ENCODE measurements at places on chromosomes 11 and 22.

DNA sequence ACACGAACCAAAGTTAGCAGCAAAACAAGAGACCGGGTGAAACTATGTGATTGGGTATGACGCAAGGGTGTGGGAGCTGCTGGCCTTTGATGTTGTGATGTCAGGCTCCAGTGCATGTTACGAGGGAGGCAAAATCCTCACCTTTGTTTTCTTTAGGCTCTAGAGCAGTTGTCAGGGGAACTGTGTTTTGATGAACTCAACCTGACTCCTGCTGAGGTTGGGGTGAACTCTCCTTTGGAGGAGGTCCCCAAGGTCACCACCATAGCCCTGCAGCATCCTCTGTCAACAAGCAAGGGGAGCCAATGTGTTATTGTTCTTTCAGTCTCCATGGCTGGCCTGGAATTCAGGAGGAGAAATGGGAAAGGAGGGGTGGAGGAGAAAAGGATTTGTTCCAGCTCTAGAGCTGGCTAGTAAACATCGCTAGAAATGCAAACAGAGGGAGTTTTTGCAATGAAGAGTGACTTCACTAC, 33.8 kb downstream of the RASSF10 start:
- no peak for DNase-seq

- peak; percentile 39 for DNase-seq
Observed at GRCh38 chr22:46638601-46639431, 18.6 kb downstream of the GRAMD4 start.

DNA sequence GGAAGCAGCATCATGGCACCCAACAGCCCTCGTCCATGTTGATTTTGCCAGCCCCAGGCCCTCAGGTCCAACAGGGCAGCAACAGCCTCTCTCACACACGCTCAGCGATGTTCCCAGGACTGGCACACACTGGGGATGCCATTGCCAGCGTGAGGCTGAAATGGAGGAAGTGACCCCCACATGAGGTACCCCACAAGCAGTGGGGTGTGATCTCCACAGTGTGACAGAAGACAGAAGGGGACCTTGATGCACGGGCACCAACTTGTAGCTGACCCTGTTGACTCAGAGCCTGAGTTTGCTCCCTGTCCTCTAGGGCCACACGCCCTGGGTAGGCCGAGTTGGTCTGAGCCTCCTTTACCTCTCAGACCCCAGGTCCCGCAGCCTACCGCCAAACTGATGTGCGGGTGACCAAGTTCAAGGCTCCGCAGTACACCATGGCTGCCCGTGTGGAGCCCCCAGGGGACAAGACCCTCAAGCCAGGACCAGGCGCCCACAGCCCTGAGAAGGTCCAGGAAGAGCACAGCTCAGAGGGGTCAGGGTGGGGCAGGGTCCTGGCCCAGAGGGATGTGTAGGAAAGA, 6.2 kb downstream of the SCGB1C1 start:
- DNase-seq, result no peak

GRCh38 chr11:125429174-125429707, 66.8 kb downstream of the FEZ1 start:
- DNase-seq, result peak; percentile 54

DNA sequence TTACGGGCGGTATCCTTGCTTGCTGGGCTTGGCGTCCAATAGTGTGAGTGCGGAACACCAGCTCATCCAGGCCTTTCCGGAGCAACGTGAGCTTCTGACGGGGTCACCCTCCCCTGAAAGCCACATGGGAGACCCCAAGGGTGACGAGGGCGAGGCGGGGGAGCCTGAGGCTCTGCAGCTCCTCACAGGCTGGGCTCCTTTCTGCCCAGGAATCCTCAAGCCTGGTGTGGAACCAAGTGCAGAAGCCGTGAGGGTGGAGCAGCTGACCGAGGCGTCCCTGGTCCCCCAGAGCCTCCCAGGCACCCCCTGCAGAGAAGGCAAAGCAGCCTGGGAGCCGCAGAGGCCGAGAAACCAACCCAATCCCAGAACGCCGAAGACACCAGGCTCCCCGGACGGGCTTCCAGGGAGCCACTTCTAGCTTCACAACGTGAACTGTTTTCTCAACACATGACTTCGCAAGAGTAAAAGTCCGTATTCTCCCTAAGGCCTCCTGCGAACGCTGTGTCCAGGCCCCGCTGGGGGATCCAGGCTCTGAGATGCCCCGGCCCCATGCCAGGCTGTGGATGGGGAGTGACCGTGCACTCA, 530.3 kb downstream of the BRD1 start:
- DNase-seq, result no peak

DNA sequence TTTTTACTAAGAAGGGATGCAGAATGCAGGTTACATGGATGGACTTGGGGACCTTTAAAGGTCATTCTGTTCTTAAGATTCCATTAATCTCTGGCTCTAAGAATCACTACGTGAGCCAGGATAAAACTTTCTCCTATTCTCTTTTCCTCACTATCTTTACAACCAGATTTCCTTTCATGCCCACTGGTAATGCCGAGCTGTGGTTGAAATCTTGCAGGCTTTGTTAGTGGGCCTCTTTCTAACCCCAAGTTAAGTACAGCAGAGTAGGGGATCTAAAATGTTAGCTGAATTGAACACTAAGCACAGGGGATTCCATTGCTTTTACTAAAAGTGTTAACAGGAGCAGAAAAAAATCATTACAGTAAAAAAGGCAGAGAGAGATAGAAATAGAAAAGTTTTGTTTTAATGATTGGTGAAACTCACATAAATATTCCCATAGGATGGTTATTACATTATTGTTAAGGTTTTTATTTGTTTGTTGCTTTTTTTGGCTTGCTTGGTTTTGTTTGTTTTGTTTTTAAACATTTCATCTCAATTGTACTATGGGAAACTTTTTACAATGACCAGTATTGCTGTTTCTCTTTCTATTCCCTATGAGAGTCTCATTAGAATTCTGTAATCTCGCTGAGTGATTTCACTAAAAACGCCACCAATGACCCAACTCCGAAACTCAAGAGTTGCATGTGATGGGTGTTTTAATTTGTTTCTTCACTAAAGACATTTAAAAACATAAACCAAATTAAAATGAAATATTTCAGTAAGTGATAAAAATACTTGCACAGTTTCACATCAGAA, 54.1 kb upstream of the HTATIP2 start:
- DNase-seq, result no peak

DNA sequence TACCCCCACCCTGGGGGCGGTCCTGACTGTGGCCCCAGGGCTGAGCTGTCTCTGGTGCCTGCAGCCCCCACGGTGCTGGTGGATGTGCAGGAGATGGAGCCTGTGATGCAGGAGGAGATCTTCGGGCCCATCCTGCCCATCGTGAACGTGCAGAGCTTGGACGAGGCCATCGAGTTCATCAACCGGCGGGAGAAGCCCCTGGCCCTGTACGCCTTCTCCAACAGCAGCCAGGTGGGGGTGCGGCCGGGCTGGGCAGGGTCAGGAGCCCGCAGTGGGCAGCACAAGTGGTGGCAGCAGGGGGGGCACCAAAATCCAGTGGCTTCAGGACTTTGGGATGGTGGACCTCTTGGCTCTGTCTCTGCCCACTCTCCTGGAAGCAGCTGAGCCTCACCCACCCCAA, 8.0 kb upstream of the NDUFS8 start:
- no peak for DNase-seq

GRCh38 chr11:35683728-35684339, 21.3 kb downstream of the TRIM44 start:
- DNase-seq, result peak; percentile 53

Data from fibroblast of lung (primary cell).